Subcutaneous preadipocyte (primary cell): ENCODE measurements at places on chromosomes 3 and 15. TPM values are rescaled to one million over a fixed set of nuclear protein-coding genes. Genes with fewer than 3 reads are reported as not detected.

The CTXN2 gene
- not detected in 2 replicates for total RNA-seq

The KCNH8 gene
- not detected in 2 replicates for total RNA-seq

The ARHGEF26 gene
- 2.2 and 5.5 TPM in 2 replicates for total RNA-seq

The SCG3 gene
- not detected in 2 replicates for total RNA-seq

The LMAN1L gene
- not detected in 2 replicates for total RNA-seq

The SPTSSB gene
- 0.20 and 0.37 TPM in 2 replicates for total RNA-seq

The UBE3A gene
- total RNA-seq = 56.2 and 75.3 TPM in 2 replicates
